ENCODE measurements at places on chromosomes 2 and 18. TPM values are rescaled to one million over a fixed set of nuclear protein-coding genes. Genes with fewer than 3 reads are reported as not detected.

The GALNT5 gene
- not detected for total RNA-seq

DNA sequence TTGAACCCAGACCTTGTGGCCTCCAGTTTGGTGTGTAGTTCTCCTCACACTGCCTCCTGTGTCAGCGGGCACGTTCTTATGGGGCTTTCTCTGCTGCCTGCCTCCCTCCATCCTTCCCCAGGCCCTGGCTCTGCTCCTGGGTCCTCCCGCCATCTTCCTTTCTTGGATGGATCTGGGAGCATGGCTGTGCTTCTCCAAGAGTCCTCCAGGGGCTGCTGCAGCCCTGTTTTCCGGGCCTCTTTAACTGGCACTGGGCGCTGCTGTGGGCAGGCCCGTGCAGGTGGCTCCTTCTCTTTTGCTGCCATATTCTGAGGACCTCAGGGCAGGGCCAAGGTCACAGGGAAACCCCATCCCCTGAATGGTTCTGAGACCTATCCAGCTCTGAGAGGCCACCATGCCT lies 17.8 kb downstream of the THNSL2 start:
- no peak overlapping the region for H3K4me3 ChIP-seq
- no peak overlapping the region for H3K27ac ChIP-seq
- H3K4me1 ChIP-seq, result peaks cover 1% of the 10 kb centered on the region
- H3K36me3 ChIP-seq, result peaks cover 6% of the 10 kb centered on the region
- peaks cover 16% of the 10 kb centered on the region for H3K27me3 ChIP-seq

- peaks cover 4% of the 10 kb centered on the region for H3K36me3 ChIP-seq
- H3K4me3 ChIP-seq, result no peak overlapping the region
- H3K4me1 ChIP-seq, result no peaks in the 10 kb centered on the region
- H3K27me3 ChIP-seq, result no peaks in the 10 kb centered on the region
These were observed 94.8 kb upstream of the TPO start for GRCh38 chr2:1318366-1319009.

DNA sequence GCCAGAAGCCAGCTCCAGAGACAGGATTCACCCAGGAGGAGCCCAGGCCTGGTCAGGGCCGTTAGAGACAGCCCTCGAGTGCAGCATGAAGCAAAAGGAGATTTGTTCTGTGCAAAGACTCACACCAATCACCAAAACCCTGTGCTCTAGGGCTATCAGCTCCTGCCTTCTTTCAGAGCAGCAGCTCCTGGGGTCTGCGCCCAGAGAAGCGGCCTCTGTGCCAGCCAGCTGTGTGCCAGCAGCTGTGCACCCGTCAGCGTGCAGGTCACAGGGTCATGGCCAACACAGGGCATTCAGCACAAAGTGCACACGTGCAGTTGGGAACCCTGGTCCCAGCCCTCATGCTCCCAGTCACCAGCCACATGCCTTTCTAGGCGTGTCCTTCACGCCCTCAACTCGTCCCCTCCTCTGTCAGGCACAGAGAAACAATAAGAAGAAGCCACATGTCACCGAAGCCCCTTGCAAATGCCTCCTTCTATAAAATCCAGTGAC lies 49.3 kb downstream of the ZNF516 start:
- no peak for DNase-seq
- H3K4me3 ChIP-seq, result no peak overlapping the region
- no peaks in the 10 kb centered on the region for H3K27me3 ChIP-seq

The MRPL44 gene
- 53.0 TPM for total RNA-seq
